ENCODE measurements at places on chromosomes 3 and 15.

- peaks cover 7% of the 10 kb centered on the region for H3K4me1 ChIP-seq
- no peak overlapping the region for H3K27ac ChIP-seq
These were observed 203.3 kb downstream of the CDIN1 start for GRCh38 chr15:36782681-36783080.

DNA sequence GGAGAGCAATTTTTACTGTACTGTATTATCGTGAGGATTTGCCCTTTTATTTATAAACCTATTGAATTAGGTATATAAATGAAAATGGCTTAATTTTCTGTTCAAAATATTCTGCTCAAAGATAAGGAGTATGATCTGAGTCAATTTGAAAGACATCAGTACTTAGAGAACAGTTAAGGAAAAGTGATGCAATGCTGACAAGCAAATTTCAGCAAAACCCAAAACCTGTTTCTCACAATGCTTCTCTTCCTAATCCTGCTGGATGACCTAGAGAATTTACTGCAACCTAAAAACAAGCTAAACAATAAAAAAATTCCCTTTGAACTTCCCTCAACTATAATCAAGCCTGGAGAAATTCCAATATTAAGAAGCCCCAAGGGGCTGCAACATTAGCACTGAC, 82.7 kb downstream of the RFX7 start:
- H3K27me3 ChIP-seq: no peaks in the 10 kb centered on the region
- peaks cover 4% of the 10 kb centered on the region for H3K36me3 ChIP-seq
- peaks cover 33% of the 10 kb centered on the region for H3K4me1 ChIP-seq

- no peak overlapping the region for H3K27ac ChIP-seq
- H3K4me1 ChIP-seq: no peaks in the 10 kb centered on the region
- H3K4me3 ChIP-seq: no peak overlapping the region
- no peaks in the 10 kb centered on the region for H3K27me3 ChIP-seq
These were observed 190.1 kb downstream of the UBE3A start for GRCh38 chr15:25248583-25249235.

GRCh38 chr15:94231723-94232468, 535 bp downstream of the MCTP2 start:
- peak overlapping the region; percentile 98 for H3K27ac ChIP-seq
- no peaks in the 10 kb centered on the region for H3K27me3 ChIP-seq
- peak overlapping the region; percentile 91 for H3K4me3 ChIP-seq
- peaks cover 80% of the 10 kb centered on the region for H3K4me1 ChIP-seq

DNA sequence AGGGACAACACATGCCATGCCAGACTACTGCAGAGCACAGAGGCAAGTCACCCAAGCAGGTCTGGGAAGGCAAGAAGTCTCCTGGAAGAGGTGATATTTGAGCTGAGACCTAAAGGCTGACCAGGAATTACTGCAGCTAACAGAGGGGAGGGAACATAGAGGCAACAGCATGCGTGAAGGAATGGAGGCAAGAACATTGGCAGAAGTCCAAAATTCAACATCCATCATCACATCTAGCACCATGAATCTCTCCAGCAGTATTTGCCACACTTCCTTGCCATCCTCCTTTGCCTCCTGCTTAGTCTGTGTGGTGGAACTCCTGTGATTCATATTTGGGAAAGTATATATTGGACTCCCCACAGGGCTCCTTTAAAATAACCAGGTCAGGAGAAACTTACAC, 870 bp upstream of the TSEN2 start:
- H3K4me1 ChIP-seq: peaks cover 22% of the 10 kb centered on the region
- H3K27ac ChIP-seq: peak overlapping the region; percentile 93
- no peaks in the 10 kb centered on the region for H3K27me3 ChIP-seq
- H3K4me3 ChIP-seq: peak overlapping the region; percentile 96

- peak overlapping the region; percentile 18 for H3K4me3 ChIP-seq
- no peak for DNase-seq
- H3K27ac ChIP-seq: peak overlapping the region; percentile 75
These were observed 52.5 kb downstream of the PHC3 start for GRCh38 chr3:170128977-170129431.

- H3K36me3 ChIP-seq: no peaks in the 10 kb centered on the region
- no peak overlapping the region for H3K4me3 ChIP-seq
- no peak for DNase-seq
These were observed 519.7 kb downstream of the DIPK2A start for GRCh38 chr3:144491333-144491732.

- no peak for DNase-seq
- no peak overlapping the region for H3K27ac ChIP-seq
- H3K36me3 ChIP-seq: no peaks in the 10 kb centered on the region
- H3K4me1 ChIP-seq: peaks cover 5% of the 10 kb centered on the region
- peaks cover 47% of the 10 kb centered on the region for H3K27me3 ChIP-seq
These were observed 12.5 kb upstream of the FBLN2 start for GRCh38 chr3:13536432-13536831.

DNA sequence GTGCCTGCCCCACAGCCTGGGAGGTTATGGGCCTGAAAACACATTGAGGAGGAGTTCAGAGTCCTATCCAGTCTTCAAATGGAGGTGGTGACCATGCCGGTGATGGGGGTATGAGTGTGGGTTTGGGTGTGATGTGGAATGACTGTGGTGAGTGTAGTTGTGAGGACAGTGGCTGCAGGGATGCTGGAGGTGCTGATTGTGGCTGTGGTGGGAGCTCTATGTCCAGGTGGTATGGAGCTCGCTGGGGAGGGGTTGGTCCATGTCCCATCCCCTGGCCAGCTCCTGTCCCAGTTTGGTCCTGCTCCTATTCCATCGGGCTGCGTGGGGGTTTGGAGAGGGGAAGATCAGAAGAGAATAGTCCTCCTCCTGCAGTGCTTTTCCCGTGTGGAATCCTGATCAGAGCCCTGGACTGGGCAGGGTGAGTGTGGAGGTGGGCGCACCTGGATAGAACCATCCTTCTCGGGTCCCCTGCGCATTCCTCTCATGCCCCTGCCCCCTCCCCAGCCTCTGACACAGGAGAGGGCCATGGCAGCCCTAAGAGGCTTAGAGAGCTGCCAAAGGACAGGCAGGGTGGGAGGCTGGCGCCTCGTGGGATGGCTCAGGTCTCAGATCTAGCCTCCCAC, 23.0 kb upstream of the GOLGA6C start:
- no peak for DNase-seq
- H3K36me3 ChIP-seq: no peaks in the 10 kb centered on the region
- peaks cover 60% of the 10 kb centered on the region for H3K27me3 ChIP-seq
- H3K4me3 ChIP-seq: no peak overlapping the region

GRCh38 chr3:154121701-154122551, 736 bp downstream of the ARHGEF26 start:
- DNase-seq: no peak
- H3K27ac ChIP-seq: no peak overlapping the region
- H3K4me3 ChIP-seq: peak overlapping the region; percentile 84
- H3K27me3 ChIP-seq: peaks cover 67% of the 10 kb centered on the region
- peaks cover 34% of the 10 kb centered on the region for H3K4me1 ChIP-seq

DNA sequence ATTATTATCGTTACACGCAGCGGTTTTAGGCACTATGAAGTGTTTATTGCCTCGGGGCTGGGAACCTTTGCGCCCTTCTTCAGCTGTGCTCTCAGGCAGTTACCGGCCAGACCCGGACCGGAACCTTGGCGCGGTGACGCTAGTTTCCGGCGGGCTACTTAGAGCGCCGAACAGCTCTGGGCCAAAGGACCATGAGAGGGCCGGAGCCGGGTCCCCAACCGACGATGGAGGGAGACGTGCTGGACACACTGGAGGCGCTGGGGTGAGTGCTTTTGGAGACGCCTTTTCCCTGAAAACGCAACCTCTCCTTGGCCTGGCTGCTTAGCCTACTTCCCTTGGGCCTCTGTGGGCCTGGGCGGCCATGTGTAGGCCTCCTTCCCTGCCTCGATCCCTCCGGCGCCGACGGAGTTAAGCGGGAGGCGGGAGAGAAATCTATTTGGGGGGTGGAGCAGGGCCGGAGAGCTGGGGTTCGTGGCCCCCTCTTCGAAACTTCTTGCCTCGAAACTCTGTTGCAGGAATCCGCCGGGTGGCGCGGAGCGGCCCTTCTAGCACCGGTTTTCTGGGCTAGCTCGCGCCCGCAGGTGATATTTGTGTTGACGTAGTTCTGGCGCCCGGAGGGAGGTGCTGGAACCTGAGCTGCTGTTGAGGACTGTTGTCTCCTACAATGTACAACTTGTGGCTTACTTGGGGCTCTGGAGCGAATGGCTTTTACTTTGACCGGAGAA, at the start of gene FAM98B:
Gene FAM98B (plus strand): TSS at position 157 of the 725 bp plus-strand sequence. CDS start 35 bp downstream, at position 192.
- peaks cover 19% of the 10 kb centered on the region for H3K4me1 ChIP-seq
- peaks cover 11% of the 10 kb centered on the region for H3K36me3 ChIP-seq
- peak within 1 kb of the TSS; percentile 95 for H3K4me3 ChIP-seq
- H3K27ac ChIP-seq: peak within 1 kb of the TSS; percentile 98
- DNase-seq: peak; percentile 88

DNA sequence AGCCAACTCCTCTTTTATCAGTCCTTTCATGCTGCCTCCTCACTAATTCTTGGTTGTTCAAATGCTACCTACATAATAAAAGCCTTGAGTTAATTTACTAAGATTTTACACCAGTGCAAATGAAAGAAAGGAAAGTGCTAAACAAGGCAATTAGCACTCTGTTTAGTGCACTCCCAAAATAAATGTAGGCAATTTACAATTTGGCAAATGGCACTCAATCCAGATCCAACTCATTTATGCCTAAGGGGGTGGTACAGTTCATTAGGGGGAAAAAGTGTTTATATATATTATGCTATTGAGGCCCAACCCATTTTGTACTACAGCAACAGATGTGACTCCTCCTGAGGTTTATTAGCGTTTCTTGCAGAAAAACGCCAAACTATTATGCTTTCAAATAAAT, 370.1 kb downstream of the NR2F2 start:
- DNase-seq: no peak
- no peaks in the 10 kb centered on the region for H3K4me1 ChIP-seq
- no peaks in the 10 kb centered on the region for H3K36me3 ChIP-seq
- H3K4me3 ChIP-seq: no peak overlapping the region
- H3K27me3 ChIP-seq: no peaks in the 10 kb centered on the region

DNA sequence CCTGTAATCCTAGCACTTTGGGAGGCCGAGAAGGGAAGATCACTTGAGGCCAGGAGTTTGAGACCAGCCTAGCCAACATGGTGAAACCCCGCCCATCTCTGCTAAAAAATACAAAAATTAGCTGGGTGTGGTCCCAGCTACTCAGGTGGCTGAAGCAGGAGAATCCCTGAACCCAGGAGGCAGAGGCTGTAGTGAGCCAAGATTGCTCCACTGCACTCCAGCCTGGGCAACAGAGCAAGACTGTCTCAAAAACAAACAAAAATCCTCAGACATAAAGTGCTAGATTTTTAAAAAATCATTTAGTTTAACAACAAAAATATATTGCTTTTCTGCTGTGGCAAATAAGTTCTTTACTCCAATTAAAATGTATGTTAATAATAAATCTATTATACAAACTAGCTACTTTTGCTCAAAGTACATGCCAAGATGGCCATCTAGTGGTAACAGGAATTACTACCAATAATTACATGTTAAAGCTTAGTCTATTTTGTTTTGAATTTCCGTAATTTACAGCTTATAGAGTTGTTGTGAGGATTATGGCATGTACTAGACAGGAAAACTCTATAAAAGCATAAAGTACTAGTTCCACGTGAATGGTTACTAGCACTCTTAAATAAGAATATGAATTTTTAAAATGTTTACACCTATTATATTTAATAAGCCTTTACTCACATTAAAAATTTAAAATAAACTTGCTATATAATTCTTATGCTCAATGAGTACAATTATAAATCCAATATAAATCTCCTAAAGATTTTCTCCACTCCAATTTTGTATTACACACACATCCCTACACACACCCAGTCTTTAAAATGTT, 39.0 kb downstream of the GABPB1 start:
- no peak overlapping the region for H3K4me3 ChIP-seq
- no peak for DNase-seq
- H3K36me3 ChIP-seq: no peaks in the 10 kb centered on the region
- H3K27ac ChIP-seq: no peak overlapping the region

GRCh38 chr3:37384117-37384516, 209.7 kb upstream of the LRRFIP2 start:
- no peak overlapping the region for H3K27ac ChIP-seq
- no peak for DNase-seq
- H3K36me3 ChIP-seq: peaks cover 82% of the 10 kb centered on the region
- H3K4me1 ChIP-seq: no peaks in the 10 kb centered on the region

GRCh38 chr15:60784483-60785254, 305.7 kb upstream of the ICE2 start:
- no peaks in the 10 kb centered on the region for H3K4me1 ChIP-seq
- DNase-seq: no peak
- peaks cover 9% of the 10 kb centered on the region for H3K27me3 ChIP-seq

DNA sequence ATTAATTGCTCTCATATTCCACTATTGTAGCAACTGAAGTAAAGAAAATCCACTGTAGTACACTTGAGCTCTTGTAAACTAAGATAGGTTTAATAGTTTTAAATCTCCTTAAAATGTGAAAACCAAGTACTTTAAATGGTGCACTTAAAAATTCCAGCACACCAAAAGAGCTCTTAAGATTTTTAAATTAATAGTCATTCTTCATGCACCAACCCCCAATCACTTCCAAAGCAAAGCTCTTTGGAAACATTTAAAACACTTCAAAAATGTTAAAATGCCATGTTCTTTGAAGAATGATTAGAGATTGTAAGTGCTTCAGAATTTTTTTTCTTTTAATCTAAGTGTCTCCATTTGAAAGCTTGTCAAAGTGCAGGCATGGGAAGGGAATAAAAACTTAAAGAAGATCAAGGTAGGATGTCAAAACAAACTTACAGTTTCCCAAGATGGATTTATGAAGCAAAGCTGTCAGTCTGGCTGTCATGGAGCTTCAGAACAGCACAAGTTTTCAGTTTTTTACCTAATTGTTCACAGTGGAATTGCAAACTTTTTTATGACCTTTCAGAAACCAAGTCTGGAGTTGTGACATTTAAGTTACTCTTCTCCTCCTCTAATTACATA, 84.3 kb downstream of the ARPP21 start:
- H3K4me1 ChIP-seq: no peaks in the 10 kb centered on the region
- no peaks in the 10 kb centered on the region for H3K27me3 ChIP-seq
- DNase-seq: no peak

- no peaks in the 10 kb centered on the region for H3K4me1 ChIP-seq
- H3K4me3 ChIP-seq: no peak overlapping the region
- H3K27me3 ChIP-seq: peaks cover 4% of the 10 kb centered on the region
- DNase-seq: no peak
These were observed 106.3 kb upstream of the ANKRD28 start for GRCh38 chr3:15903759-15904720.

GRCh38 chr3:54928046-54928770, at the start of gene LRTM1:
LRTM1 (minus strand) TSS chr3:54928059; CDS start chr3:54927911, 148 bp downstream.
- H3K27me3 ChIP-seq: no peaks in the 10 kb centered on the region
- H3K36me3 ChIP-seq: no peaks in the 10 kb centered on the region
- no peak within 1 kb of the TSS for H3K27ac ChIP-seq
- no peaks in the 10 kb centered on the region for H3K4me1 ChIP-seq
- no peak for DNase-seq

GRCh38 chr15:29695489-29696167, 126.6 kb downstream of the TJP1 start:
- H3K27ac ChIP-seq: no peak overlapping the region
- H3K27me3 ChIP-seq: no peaks in the 10 kb centered on the region
- no peaks in the 10 kb centered on the region for H3K4me1 ChIP-seq
- no peaks in the 10 kb centered on the region for H3K36me3 ChIP-seq

GRCh38 chr3:72418244-72418643, 430.0 kb downstream of the SHQ1 start:
- no peaks in the 10 kb centered on the region for H3K27me3 ChIP-seq
- no peak overlapping the region for H3K27ac ChIP-seq
- H3K4me1 ChIP-seq: peaks cover 66% of the 10 kb centered on the region
- no peak for DNase-seq
- H3K36me3 ChIP-seq: peaks cover 31% of the 10 kb centered on the region
- H3K4me3 ChIP-seq: no peak overlapping the region

- peaks cover 62% of the 10 kb centered on the region for H3K4me1 ChIP-seq
- H3K36me3 ChIP-seq: peaks cover 31% of the 10 kb centered on the region
- no peak overlapping the region for H3K27ac ChIP-seq
These were observed 20.9 kb downstream of the SNRK start for GRCh38 chr3:43307226-43307625.

- no peak overlapping the region for H3K4me3 ChIP-seq
- peaks cover 3% of the 10 kb centered on the region for H3K36me3 ChIP-seq
- peaks cover 73% of the 10 kb centered on the region for H3K4me1 ChIP-seq
- H3K27ac ChIP-seq: no peak overlapping the region
These were observed 93.8 kb downstream of the LINGO1 start for GRCh38 chr15:77538793-77539497.
